ENCODE measurements at places on chromosomes 6 and 20. TPM values are rescaled to one million over a fixed set of nuclear protein-coding genes. Genes with fewer than 3 reads are reported as not detected.
A peak's percentile ranks its signal among the peaks of the same experiment; 100 is the strongest.

The ITPA gene
- total RNA-seq, result 53.0 TPM

The PHACTR3 gene
- not detected for total RNA-seq

The ZNF334 gene
- total RNA-seq, result not detected

DNA sequence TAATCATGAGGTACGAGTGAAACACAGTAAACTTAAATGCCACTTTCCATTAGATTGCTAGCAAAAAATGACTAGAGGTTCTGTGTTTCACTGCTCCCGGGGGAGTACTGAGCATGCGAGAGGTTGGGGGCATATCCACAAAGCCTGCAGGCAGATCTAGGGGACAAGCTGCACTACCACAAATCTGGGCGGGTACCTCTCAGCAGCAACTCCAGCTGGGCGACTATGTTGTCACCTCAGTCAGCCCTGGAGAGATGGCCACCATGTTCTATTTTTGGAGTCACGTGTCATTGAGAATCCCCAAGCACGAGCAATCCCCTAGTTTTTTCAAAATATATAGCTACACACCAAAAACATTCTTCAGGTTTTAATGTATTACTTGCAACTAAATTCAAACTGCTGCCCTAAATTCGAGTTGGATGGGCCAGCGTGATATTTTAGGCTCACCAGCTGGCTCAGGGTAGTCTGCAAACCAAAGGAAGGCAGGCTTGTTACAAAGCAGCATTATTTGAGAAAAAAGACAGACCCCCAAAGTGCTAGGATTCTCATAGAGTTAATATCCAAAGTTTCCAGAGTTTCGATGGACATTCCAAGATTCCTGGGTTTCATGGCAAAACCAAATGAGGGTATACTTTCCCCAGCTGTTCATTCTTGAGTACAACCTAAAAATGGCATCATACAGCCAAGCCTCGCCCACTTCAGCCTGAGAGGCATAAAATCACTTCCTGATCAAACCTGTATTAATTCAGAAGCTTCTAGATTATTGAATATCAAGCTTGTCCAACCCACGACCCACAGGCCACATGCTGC is 24.1 kb upstream of the MYLIP start:
- DNase-seq, result peak; percentile 87

GRCh38 chr6:119343167-119343566 is 6.4 kb downstream of the MAN1A1 start:
- DNase-seq, result no peak

DNA sequence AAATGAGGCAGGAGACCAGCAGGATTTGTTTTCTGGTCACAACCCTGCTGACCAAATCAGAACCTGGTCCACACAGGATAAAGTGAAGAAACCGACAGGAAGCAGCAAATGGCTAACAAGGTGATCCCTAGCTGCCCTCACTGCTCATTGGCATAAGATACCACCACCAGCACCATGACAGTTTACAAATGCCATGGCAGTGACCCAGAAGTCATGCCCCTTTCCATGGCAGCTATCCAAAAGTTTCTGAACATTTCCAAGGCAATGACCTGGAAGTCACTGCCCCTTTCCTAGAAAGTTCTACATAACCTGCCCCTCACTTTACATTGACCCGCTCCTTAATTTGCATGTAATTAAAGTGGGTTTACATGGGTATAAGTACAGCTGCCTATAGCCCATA is 185.2 kb downstream of the QKI start:
- DNase-seq, result no peak

- no peak for DNase-seq
These were observed 38.3 kb downstream of the NINL start for GRCh38 chr20:25547063-25547462.

DNA sequence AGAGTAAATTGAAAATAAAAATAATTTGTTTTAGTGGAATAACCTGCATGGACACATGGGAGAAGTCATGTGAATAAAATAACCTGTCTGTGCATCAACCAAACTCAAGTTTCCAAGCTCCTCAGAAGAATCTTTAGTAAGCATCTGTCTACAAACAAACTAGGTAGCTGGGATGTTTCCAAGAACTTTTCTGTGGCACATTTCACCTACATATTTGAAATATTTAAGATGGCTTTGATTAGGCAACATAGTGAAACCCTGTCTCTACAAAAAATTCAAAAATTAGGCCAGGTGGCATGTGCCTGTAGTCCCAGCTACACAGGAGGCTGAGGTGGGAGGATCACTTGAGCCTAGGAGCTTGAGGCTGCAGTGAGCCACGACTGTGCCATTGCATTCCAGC is 168.2 kb downstream of the DST start:
- DNase-seq, result no peak

- DNase-seq, result no peak
These were observed 47.6 kb downstream of the AGPAT4 start for GRCh38 chr6:161226009-161226964.

DNA sequence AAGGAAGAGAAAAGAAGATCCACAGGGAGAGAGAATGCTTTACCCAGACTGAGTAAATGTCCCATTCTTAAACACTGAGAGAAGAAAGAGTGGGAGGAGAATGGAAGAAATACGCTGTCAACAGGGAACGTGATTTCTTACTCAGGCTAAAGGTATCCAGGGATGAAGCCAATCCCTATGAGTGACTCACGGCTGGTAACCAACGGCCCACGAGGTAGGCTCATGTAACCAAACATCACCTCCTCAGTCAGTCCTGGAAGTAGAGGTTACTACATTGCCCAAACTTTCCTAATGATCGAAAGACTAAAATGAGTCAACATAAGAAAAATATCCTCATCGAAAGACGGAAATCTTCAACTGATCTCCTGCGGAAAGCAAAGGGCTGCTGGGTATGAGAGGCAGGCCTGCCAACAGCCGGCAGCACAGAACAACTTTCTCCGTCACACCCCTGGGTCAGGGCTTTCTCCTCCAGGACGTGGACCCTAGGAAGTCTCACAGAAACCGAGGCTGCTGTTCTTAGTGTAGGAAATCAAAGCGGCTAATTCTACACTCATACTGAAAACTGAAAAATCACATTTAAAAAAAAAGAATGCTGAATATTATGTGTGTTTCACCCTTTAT is 292.6 kb downstream of the GMDS start:
- peak; percentile 71 for DNase-seq

DNA sequence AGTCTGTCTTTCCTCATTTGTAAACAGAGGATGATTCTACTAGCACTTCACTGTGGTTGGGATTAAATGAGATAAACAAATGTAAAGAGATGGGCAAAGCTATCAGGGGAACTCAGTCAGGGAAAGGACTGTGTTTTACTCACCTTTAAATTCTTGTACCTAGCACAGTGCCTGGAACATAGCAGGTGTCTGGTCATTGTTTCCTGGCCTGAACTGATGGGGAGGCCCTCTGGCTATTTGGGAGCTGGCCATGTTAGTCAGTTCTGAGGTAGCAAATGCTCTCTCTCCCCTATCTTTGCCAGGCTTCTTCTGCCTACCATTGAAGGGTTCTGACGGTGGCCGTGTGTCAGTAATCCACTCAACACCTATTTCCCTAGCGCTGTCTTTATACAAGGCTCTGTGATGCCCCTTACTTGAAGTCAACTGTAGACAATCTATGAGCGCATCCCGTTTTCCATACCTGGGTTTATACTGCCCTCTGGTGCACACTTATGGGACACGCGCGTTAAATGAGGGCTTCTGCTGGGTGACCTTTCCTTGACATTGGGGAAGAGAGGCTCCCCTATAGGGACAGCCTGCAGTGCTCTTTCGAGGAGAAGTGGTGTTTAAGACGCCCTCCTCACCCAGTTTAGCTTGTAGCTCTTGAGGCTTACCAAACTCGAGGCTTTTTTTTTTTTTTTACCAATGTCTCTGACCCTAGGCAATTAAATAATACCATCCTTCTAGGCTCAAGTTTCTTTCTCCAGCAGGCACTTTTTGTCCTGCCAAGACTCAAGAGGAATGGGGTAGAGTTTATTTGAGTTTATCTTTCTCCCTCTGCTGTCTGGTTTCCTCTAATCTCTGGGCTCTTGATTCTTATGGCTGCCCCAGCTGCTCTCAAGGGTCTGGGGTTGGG is 4.0 kb upstream of the SPATS1 start:
- peak; percentile 74 for DNase-seq

The TRIM10 gene
- not detected for total RNA-seq

The FAM83B gene
- total RNA-seq, result not detected

The ENPP5 gene
- 0.35 TPM for total RNA-seq

The TBC1D32 gene
- total RNA-seq, result 8.4 TPM

The FKBP1C gene
- 0.52 TPM for total RNA-seq

The PGBD1 gene
- 4.8 TPM for total RNA-seq

The FOXA2 gene
- not detected for total RNA-seq

- DNase-seq, result no peak
These were observed 38.9 kb downstream of the RPP40 start for GRCh38 chr6:4964675-4965561.

The RCAN2 gene
- total RNA-seq, result 1.4 TPM

DNA sequence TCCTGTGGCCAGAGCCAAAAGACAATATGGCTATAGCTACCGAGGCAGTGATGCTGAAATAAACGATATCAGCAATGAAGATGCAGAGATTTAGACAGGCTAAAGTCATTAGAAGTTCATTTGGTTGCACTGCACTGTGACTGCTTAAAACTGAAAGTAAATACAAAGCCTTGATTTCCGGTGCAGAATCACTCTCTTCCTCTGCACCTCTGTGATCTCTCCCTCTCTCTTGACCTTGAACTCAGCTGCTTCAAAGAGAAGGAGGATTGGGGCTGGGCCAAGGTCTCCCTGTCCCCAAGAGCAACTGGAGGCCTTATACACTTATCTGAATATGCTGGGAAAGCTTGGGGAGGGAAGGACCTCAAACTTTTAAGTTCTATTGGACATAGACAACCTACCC is 34.6 kb upstream of the SPACA1 start:
- DNase-seq, result no peak

DNA sequence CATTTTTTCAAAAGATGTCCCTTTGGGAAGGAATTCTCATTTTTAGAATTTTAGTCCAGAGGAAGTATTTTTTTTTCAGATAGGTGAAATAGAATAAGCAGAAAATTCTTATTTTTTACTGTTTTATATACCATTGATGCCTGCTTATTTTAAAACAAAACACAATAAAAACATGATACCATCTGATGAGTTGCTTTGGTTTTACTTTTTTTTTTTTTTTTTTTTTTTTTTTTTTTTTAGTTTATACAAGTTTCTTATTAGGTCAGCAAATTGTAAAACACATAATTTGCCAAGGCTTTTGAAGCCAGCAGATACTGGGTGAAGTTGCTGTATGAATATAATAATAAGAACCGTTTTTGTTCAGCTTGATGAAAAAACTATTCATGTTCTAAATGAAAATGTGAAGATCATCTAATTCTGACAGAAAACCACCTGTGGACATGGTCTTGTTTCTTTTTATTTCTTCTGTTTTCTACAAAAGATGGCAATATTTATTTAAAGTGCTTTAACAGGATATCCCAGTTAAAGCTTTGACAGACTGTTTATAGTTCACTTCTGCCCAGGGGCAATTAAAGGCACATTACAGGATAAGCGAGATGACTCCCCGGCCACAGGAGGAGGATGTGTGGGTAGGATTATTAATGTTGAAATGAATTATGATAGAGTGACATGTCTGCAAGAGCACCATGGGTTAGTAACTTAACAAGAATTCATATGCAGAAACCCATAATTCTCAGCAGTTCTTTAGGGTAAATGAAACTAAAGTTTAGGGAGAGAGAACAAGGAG is 31.1 kb downstream of the MYB start:
- DNase-seq, result peak; percentile 11

The MEI4 gene
- not detected for total RNA-seq

- DNase-seq, result no peak
These were observed 959.9 kb upstream of the FLRT3 start for GRCh38 chr20:15297059-15297875.

The CHD6 gene
- 21.5 TPM for total RNA-seq

The EBF4 gene
- total RNA-seq, result 0.31 TPM

DNA sequence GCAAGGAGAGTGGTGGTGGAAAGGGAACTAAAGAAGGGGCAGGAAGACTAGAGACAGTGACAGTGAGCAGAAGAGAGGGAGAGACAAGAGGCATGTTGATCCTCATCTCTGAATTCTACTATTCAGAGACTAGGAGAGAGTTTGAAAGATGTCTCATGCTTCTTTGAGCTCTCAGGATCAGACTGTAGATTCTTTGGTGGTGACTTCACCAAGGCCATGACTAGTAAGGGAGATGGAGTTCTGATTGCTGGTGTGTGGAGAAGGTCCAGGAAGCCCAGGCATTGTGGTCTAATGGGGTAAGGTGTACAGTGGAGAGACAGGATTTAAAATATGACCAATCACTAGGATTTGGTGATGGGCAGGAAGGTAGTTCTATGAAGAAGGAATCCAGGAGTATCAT is 713 bp downstream of the WFDC9 start:
- DNase-seq, result no peak

Measured in myocyte (in vitro differentiated cells).